ENCODE measurements at places on chromosomes 12 and 14.
A peak's percentile ranks its signal among the peaks of the same experiment; 100 is the strongest.

DNA sequence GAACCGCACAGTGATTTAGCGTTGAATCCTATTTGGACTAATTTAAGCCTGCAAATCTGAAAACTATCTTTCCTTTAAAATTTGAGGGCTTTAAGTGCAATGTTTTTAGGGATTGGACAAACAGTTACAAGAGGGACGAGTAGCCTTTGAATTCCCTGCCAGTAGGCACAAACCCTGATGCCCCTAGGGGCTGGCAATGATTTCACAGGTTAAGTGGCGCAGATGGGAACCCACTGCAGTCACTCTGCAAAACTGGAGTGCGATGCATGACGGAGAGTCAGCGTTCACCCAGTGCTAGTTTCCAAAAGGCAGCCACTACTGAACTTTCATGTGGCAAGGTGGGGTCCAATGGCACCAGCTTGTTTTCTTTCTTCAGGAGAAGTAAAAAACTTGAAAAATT lies 99.4 kb upstream of the FRMD6 start:
- no peak for DNase-seq

DNA sequence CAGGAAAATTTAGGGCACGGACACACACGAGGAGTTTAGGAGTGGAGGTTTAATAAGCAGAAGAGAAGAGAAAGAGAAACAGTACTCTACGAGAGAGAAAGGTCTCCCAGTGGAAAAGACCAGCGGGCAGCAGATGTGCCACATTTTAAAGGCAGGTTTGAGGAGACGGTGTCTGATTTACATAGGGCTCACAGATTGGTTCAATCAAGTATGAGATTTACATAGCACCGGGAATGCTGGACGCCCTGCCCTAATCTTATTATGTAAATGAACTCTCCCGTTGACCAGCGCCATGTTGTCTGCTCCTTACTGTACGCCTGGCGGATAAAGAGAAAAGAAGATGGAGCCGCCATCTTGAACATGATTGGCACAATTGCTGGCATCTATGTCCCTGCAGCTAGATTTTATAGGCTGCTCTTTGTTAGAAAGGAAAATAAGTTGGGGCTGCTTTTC lies 17.9 kb downstream of the NFKBIA start:
- no peak for DNase-seq

GRCh38 chr14:100765296-100765695 lies 38.6 kb downstream of the DLK1 start:
- no peak for DNase-seq

- DNase-seq: peak; percentile 61
Observed at GRCh38 chr12:19572920-19573558, 133.7 kb downstream of the AEBP2 start.

DNA sequence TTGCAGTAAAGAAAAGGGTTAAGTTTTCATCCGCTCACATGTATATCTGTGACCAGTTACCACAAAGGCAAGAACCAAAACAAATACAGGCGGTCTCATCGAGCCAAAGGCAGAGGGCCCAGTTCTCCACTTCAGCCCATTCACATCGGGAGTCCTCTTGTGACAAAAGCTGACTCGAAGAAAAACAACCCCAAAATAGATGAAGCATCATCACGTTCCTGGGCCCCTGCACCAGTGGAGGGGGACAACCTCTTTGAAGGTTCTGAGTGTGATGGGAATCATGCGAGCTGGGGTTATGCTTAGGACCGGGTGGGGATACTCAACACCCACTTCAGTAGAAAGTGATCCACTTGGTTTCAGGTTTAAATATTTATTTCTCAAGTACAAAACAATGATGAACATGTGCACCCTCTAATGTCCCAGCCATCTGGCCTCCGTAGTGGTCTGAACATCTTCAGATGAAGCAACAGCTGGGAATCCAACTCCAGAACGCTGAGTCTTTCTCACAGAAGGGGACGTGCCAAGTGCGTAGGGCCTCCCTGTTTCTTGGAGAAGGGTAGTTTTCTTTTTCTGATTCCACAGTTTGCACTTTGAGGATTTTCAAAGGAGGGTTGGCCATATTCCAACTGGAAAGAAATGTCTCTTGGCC lies 8.4 kb downstream of the GSC start:
- no peak for DNase-seq

DNA sequence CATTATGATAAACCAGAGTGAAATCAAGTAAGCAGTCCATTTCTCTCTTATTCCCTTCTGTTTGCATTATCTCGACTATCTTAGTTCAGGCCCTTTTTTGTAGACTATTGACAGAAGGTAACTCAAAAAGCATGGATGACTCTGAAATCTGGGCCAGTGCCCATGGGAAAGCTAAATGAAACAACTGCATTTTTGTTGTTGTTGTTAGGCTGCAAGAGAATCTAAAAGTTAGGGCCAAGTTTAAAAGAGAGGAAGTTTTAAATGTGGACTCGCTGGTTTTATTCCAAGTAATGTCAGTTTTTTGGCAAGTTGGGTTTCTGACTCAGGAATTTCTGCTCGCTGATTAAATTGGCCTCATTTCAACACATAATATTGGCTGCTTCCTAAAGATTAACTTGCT lies 201.1 kb downstream of the PIK3C2G start:
- no peak for DNase-seq

DNA sequence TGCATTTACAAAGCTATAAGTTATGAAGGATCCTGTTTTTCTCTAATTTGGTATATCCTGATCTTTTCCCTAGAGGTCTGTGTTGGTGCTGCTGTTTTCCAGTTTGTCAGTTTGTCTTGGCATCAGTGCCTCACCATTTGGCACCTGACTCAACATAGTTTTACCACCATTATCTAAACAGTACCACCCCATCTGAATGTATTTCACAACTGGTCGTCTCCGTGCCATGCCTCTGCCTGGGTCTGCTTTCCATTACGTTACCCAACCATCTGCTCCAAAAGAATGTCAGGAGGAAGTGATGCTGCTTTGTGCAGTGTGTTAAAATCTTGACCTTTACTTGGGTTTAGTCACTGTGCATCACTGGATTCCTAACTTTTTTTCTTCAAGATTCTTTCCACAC lies 129.3 kb upstream of the RASSF8 start:
- no peak for DNase-seq

- DNase-seq: no peak
Observed at GRCh38 chr12:40907115-40907527, 214.9 kb downstream of the CNTN1 start.

DNA sequence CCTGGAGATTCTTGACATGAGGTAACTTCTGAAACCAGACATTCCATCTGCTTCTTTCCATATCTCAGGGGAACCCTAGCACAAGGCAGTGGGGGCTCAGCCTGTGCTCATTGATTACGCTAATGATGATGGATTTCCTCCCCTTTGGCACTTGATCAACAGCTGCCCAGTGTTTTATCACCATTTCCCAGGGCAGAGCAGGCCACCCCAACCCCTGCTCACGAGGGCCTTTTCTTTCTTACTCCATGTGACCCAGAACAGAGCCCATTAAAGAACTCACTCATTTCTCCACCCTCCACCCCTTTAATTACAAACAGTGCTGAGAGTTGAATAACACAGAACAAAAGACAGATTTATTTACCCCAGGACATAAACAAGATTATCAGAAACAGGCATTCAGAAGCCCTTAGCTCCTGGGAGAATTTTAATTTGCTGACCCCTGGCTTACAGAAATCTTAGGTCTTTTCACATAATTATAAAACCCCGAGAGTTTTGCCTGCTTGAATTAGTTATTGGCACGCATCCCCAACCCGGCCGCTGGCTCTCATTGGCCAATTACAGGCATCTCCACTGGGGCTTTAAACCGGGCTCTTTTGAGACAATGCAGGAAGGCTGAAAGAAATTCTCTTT lies 32.0 kb upstream of the CCDC60 start:
- no peak for DNase-seq

- no peak for DNase-seq
Observed at GRCh38 chr14:92540472-92541048, 27.0 kb downstream of the RIN3 start.

Data from OCI-LY7 (cell line).